Left lobe of liver (tissue), 2 donors: ENCODE measurements at places on chromosomes 7 and 10. TPM values are rescaled to one million over a fixed set of nuclear protein-coding genes. Genes with fewer than 3 reads are reported as not detected.

The TMEM213 gene
- total RNA-seq: not detected

The LIPN gene
- total RNA-seq: not detected

The MORN4 gene
- total RNA-seq: 0.81 TPM

The NPC1L1 gene
- 21.1 TPM for total RNA-seq

The PTF1A gene
- total RNA-seq: not detected

- DNase-seq: no peak
Observed at GRCh38 chr7:87316846-87317552, 28.5 kb upstream of the CROT start.

- DNase-seq: no peak
Observed at GRCh38 chr7:105268056-105268455, 120.7 kb downstream of the SRPK2 start.

- DNase-seq: no peak
Observed at GRCh38 chr10:60271319-60272040, 118.2 kb downstream of the ANK3 start.
